Stimulated activated CD8-positive, alpha-beta memory T cell treated with anti-CD3 and anti-CD28 coated beads, Interleukin-2, amount 100 ng/mL, for 48 hours (primary cell): ENCODE measurements at places on chromosomes 13 and 19.

GRCh38 chr19:54478677-54479266 is 5.7 kb upstream of the CDC42EP5 start:
- DNase-seq = no peak

- peak; percentile 71 for DNase-seq
Measured at GRCh38 chr19:50414864-50415660, 3.7 kb upstream of the SPIB start.

GRCh38 chr19:55644842-55645511 is 1.5 kb downstream of the ZNF581 start:
- no peak for DNase-seq

DNA sequence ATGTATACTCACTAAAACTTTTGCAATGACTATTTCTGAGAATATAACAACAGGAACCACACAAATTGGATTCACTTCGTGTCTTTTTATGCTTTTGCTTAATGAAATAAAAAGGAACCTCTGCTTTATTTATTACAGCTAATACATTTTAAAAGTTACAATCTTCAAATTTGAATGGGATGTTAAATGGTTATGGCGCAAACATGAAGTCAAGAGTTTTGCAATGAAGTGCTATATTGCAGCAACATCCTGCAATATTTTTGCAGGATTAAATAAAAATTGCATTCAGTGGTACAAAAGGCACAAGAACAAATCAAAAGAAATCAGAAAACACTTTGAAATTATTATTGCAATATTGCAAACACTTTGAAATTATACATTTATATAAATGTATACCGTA is 1519.0 kb upstream of the MIR17HG start:
- DNase-seq = no peak

DNA sequence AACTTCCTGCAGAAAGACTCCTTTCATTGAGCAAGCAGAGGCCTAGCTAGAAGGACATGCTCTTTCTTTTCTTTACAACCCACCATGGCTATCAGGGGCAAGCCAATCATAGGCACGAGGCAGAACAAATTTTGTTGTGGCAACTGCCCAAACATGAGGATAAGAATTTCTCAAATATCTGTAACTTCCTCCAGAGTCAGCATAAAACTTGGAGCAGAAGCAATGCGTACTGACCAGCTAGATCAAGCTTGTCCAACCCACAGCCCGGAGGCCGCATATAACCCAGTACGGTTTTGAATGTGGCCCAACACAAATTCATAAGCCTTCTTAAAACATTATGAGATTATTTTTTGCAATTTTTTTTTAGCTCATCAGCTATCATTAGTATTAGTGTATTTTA is 87.0 kb upstream of the SOX21 start:
- no peak for DNase-seq

DNA sequence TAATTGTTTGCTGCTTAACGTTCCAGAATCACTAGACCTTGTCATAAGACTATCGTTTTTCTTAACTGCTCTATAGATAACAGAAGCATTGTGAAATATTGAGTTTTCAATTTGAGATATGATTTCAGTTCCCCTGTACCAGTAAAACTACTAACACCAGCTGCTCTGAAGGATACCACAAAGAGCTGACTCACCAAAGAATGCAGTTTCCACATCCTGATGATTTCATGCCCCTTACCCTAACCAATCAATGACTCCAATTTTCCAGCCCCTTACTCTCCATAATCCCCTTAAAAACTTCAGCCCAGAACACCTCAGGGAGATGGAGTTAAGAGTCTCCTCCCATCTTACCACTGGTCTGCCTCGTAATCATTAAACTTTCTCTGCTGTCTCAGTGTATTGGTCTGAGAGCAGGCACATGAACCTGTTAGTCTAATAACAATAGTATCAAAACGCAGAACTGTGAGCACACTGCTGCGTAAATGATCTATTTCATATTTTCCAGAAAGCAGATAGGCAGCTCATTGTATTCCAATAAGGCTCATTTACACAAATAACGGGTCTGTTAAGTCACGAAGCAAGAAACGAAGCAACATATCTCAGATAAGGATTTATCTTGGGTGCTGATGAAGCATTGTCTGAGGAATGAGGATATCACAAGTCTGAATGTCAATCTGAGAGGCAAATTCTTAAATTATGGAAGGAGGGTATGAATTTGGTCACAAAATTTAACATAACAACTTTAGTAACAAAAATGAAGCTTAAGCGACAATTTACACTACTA is 14.1 kb upstream of the CCNA1 start:
- DNase-seq = no peak

- DNase-seq = no peak
Measured at GRCh38 chr19:29287061-29287460, 74.1 kb upstream of the UQCRFS1 start.

GRCh38 chr19:53907690-53908089 is 1.4 kb upstream of the CACNG7 start:
- no peak for DNase-seq

DNA sequence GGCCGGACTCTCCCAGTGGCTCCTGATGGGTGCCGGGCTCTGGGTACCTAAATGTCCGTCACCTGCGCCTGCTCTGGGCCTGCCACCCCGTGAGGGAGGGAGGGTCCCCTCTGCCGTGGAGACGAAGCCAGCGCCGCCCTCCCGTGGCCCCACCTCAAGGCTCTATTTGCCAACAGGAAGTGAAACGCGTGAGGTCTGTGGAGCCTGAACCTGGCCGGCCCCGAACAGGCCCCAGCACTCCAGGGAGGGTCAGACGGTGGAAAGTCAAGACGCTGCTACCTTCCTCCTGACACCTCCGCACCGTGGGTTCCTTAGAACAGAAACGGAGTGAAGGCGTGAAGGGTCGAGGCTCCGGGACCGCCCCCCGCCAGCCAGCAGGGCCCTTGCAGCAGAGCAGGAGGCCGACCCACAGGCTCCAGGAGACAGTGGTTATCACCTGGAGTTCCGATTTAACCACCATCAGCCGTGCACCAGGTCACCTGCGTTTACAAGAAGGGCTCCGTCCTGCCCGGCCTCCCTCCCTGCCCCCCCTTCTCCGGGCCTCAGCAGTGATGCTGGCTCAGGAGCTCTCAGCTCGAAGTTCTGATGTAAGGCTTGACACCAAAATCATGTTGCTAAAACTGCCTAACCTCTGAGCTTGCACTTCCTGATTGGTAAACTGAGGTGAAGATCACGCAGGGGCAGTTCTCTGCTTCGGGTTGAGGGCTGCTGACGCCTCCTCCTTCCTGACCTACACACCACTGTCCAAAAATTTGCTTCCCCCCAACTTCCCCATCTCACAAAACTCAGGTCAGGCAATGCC is 50.9 kb upstream of the C13orf46 start:
- no peak for DNase-seq

DNA sequence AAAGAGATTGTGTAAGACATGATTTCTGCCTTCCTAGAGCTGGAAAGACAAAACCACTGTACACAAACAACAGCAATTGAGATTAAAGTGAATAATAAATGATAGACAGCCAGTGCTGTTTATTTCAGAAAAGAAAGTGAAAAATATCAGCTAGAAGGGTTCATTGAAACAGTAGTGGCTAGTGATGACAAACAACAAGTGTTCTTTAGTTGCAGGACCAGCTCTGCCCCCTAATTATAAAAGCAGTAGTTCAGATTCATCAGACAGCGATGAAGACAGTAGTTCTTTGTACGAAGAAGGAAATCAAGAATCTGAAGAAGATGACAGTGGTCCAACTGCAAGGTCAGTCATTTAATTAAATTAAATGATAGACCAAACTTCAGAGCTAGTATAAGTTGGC is 14.8 kb downstream of the GPALPP1 start:
- no peak for DNase-seq

GRCh38 chr13:23609874-23610576 is 39.8 kb downstream of the TNFRSF19 start:
- no peak for DNase-seq

DNA sequence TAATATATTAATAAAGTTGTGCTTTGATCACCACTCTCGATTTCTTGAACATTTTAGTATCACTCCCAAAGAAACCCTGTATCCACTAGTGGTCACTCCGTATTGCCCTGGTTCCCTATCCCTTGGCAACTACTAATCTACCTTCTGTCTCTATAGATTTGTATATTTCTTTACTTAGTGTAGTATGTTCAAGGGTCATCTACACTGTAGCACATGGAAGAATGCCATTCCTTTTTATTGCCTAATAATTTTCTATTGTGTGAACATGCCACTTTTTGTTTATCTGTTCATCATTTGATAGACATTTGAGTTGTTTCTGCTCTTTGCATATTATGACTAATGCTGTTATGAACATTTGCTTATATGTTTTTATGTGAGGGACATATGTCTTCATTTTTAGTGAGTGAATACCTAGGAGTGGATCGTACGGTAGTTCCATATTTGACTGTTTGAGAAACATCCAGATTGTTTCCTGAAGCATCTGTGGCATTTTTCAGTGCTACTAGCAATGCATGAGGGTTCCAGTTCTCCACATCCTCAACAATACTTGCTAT is 254.0 kb downstream of the GPC6 start:
- DNase-seq = no peak

DNA sequence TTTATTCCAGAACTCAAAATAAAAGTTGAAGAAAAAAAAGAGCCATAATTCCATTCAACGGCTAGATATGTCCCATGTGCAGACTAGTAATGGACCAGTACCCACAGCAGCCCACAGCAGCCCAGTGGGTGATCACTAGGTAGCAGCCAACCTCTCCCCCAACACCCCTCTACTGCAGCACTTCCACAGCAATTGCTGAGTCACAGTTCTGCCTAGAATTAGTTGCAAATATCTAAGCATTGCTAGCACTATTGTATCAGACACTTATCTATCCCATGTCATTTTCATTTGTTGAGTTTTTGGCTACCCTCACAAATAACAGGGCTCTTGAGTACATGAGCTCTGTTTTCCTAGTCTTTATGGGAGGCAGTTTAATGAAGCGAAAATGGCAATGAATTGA is 258.7 kb downstream of the RAP2A start:
- no peak for DNase-seq

DNA sequence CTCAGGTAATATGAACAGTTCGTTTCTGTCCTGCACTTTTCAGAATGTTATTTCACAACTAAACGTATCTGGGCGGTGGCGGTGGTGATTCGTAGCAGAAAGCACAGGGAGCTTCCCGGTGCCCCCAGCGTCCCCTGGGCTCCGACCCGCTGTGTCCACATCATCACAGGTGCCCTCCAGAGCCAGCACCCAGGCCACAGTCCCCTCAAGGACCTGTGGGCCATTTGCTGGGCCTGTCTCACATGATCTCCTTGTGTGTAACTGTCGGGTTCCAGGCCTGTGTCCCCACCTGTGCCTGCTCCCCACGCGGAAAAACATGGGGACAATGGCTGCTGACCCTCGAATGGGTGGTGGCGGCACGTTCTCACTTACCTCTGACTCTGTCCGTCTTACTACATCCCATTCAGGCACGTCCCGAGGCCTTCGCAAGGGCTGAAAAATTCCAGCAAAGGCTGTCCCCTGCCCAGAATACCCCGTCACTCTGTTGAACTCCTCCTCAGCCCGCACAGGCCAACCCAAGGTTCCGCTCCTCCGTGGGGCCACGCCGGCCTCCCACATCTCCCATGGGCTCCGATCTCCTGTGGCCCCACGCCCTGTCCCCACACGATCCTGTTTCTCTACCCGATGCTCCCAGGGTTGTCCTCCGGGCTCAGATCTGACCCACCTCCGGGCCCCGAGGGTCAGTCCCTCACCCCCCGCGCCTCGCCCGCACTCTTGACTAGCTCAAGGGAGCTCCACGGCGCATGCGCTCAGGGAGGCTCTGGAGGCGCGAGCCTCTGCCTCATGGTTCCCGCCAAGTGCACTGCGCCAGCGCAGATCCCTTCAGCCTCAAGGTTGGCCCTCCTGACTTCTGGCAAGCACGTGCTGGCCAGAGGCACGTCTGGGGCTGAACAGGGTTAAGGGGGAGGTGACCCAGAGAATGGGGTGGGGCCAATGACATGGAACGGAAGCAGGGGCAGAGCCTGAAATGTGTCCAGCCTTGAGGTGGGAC is 21.2 kb downstream of the DEDD2 start:
- DNase-seq = no peak

DNA sequence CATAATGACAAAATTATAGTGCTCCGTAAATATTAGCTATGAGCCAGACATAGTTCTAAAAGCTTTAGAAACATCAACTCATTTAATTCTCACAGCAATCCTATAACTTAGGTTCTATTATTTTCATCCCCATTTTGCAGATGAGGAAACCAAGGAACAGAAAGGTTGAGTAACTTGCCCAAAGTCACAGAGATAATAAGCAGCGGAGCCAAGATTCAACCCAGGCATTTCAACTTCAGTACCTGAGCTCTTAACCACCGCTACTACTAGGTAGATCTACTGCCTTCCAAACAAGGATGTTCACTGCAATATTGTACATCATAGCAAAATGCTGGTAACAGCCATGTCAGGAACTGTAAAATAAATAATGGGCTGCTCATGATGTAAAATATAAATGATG is 39.9 kb downstream of the ELF1 start:
- DNase-seq = no peak
